ENCODE measurements at places on chromosomes 7 and 10.

GRCh38 chr10:112792487-112793201 lies 157.4 kb upstream of the TCF7L2 start:
- no peak for DNase-seq

- DNase-seq = no peak
Observed at GRCh38 chr7:156986378-156986777, 24.1 kb downstream of the MNX1 start.

GRCh38 chr7:100604028-100604975 lies 2.1 kb downstream of the PCOLCE start:
- peak; percentile 63 for DNase-seq

GRCh38 chr7:12802070-12802469 lies 114.6 kb downstream of the ARL4A start:
- no peak for DNase-seq

GRCh38 chr10:81920213-81920829 lies 45.3 kb downstream of the NRG3 start:
- DNase-seq = no peak

GRCh38 chr7:127799535-127800305 lies 147.7 kb downstream of the SND1 start:
- DNase-seq = no peak

DNA sequence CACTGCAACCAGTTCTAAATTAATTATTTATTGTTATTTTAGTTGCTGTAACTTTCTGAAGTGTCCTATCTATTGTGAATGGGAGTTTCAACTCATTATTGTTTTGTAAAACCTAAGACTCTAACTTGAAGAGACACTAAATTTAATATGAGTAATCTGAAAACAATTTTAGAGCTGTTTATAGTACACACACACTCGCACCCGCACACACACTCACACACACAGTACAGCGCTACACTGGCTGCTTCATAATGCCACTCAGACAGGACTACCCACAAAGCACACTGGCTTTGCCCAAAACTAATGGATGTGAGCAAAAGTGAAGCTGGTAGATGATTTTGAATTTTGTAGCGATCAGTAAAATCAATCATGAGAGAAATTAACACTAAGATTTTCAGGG lies 238.9 kb upstream of the ETV1 start:
- DNase-seq = no peak

DNA sequence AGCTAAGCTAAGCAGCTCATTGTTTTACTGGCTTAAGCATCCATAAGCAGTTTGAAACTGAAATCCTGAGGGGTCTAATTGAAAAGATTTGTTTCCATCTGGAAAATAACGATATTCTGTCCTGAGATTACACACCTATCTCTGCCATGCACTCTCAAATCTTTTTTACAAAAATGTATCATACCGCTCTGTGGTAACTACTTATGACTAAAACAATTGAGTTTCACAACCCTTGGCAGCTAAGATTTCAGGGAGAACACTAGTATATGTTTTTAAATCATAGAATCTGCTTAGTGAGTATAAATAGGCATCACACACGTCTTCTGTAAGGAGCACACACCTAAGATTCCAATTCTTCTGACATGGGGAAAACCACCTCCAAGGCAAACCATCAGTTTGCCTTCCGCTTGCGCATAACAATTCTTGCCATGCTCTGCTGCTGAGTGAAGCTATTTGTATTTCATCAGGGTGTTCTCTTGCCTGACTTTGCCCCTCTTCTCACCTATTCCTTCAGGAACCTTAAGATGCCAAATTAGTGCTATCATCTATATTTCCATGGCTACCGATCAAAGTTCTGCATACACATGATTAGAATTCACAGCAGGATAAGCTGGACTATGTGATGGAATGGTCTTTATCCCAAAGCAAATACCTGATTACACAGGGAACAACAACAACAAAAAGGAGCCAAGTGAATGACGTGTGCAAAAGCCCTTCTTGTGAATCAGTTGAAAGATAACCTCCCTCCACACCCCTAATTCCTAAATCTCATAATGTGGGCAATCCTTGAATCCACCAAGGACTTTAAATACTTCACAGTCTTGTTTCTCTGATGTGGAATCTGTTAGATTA lies 40.9 kb downstream of the PRPF18 start:
- DNase-seq = no peak

- no peak for DNase-seq
Observed at GRCh38 chr7:116223588-116223987, 13.2 kb downstream of the TES start.

- no peak for DNase-seq
Observed at GRCh38 chr7:90758933-90759562, 162.9 kb downstream of the CDK14 start.

GRCh38 chr10:124387078-124387874 lies 31.4 kb downstream of the OAT start:
- no peak for DNase-seq

DNA sequence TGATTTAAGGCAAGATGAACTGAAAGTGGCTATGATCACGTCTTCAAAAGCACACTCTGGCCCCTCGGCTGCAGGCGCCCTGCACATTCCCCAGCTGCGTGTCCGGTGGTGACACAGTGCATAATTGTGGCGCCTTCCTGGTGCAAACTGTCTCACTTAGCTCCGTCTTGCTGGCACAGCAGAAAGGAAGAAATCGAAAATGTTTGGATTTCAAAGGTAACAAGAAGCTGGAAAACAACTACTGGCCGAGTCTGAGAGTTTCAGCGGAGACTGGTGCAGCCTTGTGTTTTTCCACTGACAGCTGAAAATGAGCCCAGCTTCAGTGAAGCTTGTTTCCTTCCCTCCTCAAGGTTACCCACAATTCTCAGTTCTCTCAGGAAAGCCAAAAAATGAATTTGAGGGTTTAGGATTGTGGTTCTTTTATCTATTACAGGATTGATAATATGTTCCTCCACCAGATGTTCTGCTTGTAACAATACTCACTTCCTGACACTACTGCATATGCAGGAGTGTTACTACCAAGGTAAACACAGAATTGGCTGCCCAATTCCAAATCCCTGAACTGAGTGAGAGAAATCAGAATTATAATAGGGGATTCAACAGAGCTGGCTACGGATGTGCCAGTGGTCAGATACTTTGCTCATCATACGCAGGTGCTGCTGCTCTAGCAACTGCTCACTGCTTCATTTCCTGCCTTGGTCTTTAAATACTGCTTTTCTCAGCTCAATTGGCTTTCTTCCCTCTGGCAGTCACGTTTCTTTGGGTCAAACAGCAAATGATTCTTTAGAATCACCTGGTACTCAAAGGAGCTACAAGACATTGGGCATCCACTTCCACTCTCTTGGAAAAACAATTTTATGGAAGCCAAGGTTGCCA lies 63.7 kb downstream of the TRUB1 start:
- no peak for DNase-seq

GRCh38 chr10:4586776-4587175 lies 239.2 kb upstream of the AKR1E2 start:
- DNase-seq = no peak

DNA sequence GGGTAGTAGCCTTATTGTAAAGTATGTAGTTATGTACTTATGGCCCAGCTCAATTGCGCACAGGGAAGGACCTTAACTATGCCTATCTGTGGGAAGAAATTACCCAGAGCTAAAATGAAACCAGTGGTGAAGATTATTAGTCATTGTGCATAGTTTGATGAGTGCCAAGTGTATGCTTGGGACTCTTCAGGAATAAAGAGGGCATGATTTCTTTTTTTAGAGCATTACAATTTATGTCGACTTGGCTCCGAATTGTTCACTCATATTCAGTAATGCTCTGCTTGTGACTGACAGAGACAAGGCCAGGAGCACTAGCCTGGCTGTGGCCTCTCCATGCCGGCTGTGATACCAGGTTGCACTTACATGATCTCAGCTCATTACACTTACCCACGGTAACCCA lies 269.5 kb downstream of the TRIL start:
- DNase-seq = no peak

DNA sequence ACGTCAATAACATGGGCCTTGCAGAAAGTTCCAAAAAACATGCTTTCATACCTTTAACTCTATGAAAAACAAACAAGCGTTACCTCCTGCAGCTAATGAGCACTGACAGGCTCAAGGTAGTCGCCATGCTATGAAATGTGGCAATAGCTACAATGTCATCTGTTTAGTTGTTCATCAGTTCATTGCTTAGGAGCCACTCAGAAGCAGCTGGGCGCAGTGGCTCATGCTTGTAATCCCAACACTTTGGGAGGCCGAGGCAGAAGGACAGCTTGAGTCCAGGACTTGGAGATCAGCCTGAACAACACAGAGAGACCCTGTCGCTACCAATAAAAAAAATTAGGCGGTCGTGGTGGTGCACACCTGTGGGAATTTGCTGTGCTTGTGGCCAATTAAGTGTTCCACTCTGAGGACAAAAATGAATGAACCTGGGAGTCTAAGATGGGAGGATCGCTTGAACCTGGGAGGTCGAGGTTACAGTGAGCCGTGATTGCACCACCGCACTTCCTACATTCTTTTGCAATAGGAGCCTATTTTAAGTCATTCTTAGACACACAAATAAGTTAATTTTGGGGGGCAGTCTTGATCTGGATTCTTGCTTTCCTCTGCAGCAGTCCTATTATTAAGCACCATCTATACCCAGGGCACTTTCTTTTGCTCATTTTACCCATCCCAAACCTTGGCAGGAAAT lies 276.2 kb upstream of the KLF14 start:
- DNase-seq = no peak

DNA sequence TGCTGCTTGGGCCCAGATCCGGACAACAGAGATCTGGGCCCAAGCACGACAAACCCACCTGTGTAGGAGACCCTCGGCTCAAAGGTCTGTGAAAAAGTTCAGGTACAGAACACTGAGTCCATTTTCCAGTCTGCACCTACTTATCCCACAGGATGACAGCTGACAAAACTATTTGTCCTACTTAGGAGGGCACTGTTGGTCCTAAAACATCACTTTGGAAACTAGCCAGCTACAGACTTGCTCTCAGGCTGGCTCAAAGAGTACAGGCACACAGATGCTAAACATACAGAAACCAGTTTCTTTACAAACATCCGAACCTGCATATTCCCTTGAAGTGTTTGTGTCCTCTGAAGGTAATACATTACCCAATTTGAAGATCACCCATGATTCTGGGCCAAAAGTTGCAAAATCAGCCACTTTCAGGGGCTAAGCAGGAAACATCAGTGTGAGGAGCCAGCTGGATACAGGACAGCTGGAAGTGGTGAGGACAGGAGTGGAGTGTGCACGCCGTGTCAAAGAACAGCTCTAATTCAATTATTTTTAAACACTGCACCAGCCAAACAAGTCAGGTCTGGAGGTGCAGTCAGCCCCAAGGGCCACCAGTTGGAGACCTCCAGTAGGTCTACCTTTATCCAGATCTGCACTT lies 88.5 kb downstream of the NOC3L start:
- no peak for DNase-seq

DNA sequence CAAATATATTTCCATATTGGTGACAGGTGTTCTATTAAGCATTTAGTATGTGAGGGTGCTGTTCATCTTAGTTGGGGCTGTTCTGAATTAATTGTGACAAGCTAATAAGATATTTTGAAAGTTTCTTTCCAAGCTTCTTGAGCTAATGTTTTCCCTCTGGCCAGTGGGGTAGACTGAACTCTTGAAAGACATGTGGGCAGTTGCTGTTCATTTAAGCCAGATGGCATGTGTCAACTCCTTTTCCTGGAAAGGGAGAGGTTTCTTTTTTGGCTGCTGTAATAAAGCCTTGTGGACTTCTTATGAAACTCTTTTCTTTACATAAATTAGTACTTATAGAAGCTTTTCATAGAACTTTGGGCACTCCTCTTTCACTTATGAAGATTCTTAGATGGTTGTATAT lies 21.7 kb downstream of the RAB18 start:
- no peak for DNase-seq

- DNase-seq = no peak
Observed at GRCh38 chr10:3996697-3997096, 211.7 kb upstream of the KLF6 start.

DNA sequence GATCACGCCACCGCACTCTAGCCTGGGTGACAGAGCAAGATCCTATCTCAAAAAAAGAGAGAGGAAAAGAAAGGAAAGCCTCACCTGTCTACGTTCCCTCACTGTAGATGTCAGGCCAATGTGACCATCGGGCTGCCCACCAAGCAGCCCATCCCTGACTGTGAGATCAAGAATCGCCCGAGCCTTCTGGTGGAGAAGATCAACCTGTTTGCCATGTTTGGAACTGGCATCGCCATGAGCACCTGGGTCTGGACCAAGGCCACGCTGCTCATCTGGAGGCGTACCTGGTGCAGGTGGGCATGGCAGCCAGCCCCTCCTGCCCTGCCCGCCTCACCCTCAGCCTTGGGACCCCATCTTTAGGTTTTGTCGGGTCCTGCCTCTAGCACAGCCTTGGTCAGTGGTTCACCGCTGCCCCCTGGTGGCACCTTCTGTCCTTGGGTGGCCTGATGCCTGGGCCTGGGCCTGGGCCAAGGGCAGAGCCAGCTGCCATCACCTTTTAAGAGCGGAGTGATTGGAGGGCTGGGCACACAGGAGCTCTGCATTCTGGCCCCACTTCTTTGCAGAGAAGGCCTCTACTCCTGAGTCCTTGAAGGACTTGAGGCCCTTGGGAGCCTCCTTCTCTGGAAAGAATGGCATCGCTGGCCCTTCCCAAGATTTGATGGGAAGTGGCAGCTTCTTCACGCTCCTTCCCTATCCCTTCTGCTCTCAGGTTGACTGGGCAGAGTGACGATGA lies 14.4 kb upstream of the AHCYL2 start:
- peak; percentile 57 for DNase-seq

GRCh38 chr7:140144821-140145220 lies 32.0 kb downstream of the KDM7A start:
- no peak for DNase-seq

DNA sequence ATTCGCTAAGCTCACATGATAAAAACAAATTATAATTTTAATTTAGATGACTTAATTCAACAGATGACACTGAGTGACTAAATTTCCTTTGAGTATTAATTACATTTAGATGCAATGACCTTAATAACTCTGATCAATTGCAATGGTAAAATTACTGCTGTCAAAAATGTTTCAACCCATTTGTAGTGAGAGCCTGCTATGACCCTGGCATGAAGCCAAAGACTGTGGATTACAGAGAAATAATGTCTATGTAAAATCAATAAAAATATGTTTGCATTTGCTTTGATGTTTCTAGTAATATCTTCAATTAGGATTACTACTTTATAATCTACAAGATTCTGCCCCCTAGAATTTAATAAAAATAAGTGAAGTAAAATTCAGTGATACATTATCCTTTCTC lies 15.6 kb downstream of the MKX start:
- DNase-seq = no peak
